ENCODE measurements at places on chromosomes 6 and 20. TPM values are rescaled to one million over a fixed set of nuclear protein-coding genes. Genes with fewer than 3 reads are reported as not detected.

GRCh38 chr20:59484228-59484627 lies 120.1 kb upstream of the PHACTR3 start:
- no peak for DNase-seq

Gene RNF217
- total RNA-seq = 20.6 TPM

DNA sequence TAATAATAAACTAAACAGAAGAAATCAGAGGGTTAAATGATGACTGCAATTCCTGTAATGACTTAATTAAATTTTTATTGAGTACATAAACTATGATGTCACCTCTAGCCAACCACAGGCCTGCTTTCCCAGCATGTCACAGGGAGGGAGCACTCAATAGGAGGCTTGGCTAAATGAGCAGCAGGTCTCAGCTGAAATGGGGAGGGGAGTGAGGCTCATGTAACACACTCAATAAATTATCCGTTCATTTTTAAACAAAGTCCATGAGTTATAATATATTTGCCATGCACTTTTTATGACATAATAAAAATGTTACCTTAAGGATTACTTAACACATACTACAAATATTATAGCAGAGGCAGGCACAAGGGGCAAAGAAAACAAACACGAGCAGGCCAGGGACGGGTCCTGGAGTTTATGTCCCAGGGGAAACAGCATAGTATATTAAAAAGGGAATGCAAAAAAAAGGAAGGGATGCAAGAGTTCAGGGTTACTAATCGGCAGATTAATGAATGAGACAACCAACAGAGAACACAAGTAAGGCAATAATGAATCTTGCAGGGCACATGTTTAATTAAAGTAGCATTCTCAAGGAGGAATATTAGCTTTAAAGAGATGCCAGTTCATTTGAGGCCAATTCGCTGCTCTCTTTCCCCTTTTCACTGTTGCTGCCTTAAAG lies 27.1 kb upstream of the FAM83C start:
- DNase-seq = no peak

Gene OOEP
- not detected for total RNA-seq

DNA sequence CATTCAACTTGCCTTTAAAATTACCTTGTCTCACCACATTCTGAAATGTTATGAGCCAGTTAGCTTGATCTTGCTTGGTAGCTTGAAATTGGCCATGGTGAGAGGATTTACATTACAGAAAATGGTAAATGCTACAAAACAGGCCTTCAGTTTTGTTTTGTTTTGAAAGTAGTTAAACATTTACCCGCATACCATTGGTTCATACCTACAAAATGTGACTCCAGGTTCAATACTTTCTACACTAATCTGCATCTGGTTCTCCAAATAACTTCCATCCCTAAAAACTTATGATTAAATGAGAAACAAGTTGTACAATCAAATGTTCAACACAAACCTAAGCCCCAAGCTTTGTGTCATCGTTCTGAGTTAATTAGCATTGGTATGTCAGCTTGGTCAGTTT lies 30.5 kb upstream of the MYBL2 start:
- DNase-seq = no peak

DNA sequence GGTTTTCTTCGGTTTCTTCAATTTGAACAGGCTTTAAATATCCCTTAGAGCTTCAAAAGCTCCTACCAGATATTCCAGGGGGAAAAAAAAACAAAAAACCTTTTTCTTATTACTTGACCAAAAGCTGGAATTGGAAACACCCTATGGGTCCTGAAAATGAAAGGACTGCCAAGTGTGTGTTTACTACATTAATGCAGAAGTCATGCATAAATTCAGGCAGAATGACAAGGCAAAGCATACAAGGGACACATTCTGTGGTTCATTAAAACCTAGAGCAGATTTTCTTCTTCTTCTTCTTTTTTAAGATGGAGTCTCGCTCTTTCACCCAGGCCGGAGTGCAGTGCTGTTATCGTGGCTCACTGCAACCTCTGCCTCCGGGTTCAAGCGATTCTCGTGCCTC lies 119.1 kb downstream of the GMDS start:
- no peak for DNase-seq

Gene RSPH3
- total RNA-seq = 8.8 TPM

DNA sequence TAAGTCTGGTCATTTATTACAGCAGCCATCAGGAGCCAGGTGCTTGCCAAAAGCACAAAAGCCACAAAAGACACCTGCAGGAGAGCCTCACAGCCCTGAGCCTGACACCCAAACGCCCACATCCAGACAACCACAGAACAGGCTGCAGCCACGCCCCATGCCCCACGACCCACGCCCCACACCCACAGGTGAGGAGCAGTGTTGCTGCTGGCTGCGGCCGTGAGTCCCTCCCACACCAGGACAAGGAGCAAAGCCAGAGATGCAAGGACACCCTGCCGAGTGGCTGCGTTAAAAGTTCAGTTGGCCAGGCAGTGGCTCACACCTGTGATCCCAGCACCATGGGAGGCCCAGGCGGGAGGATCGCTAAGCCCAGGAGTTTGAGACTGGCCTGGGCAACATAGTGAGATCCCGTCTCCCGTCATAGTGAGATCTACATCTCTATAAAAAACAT lies 43.0 kb downstream of the SLC2A4RG start:
- DNase-seq = no peak

- DNase-seq = no peak
Measured at GRCh38 chr20:45994761-45995493, 13.8 kb upstream of the MMP9 start.

Gene LPA
- total RNA-seq = not detected

DNA sequence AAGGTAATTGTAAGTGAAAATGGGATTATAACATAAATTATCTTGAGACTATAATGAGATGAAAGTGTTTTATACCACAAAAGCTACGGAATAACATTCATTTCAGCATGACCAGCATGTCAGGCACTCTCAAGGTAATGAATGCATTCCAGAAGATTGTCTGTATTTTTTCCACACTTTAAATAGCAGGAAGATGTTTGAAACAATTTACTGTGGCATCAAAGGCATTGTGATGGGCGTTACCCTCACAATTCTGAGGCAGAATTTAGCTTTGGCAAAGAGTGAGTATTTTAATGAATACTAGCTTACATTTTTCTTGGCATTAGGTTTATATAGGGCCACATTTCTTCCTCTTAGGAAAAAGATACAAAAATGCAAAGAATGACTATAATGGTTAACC lies 627.2 kb downstream of the BCKDHB start:
- no peak for DNase-seq

Gene TRDN
- total RNA-seq = 33.1 TPM

Gene TRIM26
- 24.4 TPM for total RNA-seq

- no peak for DNase-seq
Measured at GRCh38 chr20:22465622-22466446, 118.5 kb downstream of the FOXA2 start.

Gene EMILIN3
- 1.3 TPM for total RNA-seq

Gene RIMS1
- total RNA-seq = 0.92 TPM

DNA sequence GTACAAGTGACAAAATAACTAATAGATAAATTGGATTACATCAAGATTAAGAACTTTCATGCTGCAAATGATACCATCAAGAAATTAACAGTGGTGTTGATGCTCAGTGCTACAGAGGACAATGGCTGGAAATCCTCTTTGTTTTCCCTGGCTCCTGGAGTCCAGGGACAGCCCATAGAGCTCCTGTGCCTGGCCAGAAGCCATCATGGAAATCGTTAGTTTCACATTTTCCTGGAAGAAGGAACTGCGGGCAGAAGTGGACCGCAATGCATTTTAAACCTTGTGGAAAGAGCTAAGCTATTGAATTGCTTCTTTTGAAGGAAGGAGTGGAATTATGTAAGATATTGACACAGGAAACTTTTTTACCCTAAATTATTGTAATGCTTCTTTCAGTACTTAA lies 276.0 kb downstream of the GJA1 start:
- DNase-seq = no peak

- peak; percentile 97 for DNase-seq
Measured at GRCh38 chr6:43990627-43991619, 136.3 kb downstream of the MRPL14 start.

Gene HLA-G
- not detected for total RNA-seq

GRCh38 chr6:56555438-56555872 lies 87.2 kb downstream of the DST start:
- DNase-seq = peak; percentile 21

- no peak for DNase-seq
Measured at GRCh38 chr20:25288291-25289181, 40.7 kb downstream of the PYGB start.

Gene CPXM1
- total RNA-seq = 129 TPM

GRCh38 chr6:82872185-82872584 lies 193.5 kb downstream of the UBE3D start:
- no peak for DNase-seq

Measured in cardiac muscle cell (in vitro differentiated cells and primary cell).